Left colon (tissue), 2 donors: ENCODE measurements at places on chromosomes 1 and 21. TPM values are rescaled to one million over a fixed set of nuclear protein-coding genes. Genes with fewer than 3 reads are reported as not detected.

DNA sequence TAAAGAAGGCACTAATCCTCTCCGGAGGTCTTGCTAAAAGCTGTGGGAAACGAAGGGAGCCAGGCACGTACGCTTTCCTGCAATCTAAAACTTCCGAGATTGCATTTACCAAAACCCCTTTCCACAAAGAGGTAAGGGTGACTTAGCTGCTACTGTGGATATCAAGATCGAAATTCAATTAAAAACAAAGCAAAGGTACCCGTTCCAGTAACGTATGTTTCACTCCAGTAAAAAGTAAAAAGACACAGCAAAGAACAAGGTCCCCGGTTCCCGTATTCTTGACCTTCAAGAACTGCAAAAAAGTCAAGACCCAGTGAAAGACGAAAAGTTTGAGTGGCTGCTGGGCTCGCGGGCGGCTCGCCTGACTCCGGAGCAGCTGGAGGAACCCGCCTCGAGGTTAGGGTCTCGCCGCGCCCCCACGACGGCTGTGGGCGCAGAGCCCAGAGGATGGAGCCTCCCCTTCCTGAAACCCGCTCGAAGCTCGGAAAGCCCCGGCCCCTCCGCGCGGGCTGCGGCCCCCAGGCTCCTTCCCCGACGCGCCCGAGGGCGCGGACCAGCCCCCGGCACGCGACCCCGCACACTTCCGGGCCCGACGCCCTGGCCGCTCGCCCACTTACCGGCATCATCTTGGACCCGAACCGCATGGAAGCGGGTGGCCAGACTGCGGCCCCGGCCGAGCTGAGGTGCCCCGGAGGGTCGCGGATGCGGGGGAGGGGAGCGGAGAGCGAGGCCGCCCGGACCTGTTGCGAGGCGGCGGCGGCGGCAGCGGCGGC lies 524 bp downstream of the TP53BP2 start:
- peak; percentile 49 for DNase-seq

GRCh38 chr1:83741348-83741747 lies 257.6 kb downstream of the TTLL7 start:
- no peak for DNase-seq

- DNase-seq, result no peak
Measured at GRCh38 chr1:85550784-85551516, 29.6 kb upstream of the CCN1 start.

DNA sequence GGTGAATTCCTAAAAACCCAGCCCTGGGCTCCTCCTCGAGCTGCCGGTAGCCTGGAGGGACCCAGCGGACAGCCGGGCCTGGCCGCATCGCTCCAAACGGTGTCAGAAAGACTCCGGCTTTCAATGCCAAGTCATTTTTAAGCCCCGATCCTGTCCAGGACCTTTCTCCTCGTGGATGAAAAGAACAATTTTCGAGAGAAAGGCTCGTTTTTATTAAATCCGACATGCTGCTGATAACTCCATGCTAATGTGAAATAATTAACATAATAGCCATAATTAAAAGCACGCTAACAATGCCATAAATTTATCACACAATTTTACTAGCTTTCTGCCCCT lies 4.6 kb upstream of the FOXD3 start:
- DNase-seq, result no peak

GRCh38 chr21:42512346-42513034 lies 1.2 kb upstream of the SLC37A1 start:
- no peak for DNase-seq

- DNase-seq, result peak; percentile 9
Measured at GRCh38 chr1:53617851-53618499, 121.0 kb downstream of the GLIS1 start.

DNA sequence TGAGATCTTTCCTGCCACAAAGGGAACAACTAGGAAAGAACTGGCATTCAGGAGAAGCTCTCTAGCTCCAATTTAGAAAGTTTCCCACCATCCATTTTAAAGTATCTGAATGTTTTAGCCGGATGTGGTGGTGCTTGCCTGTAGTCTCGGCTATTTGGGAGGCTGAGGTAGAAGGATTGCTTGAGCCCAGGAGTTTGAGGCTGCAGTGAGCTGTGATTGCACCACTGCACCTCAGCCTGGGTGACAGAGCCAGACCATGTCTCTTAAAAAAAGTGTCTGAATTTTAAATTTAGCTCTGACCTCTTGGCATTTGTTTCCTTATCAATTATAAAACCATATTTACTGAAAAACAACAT lies 67.2 kb downstream of the RPAP2 start:
- DNase-seq, result no peak

GRCh38 chr1:226934483-226935237 lies 5.4 kb upstream of the COQ8A start:
- no peak for DNase-seq

GRCh38 chr1:110637475-110637874 lies 31.3 kb upstream of the KCNA2 start:
- no peak for DNase-seq

S100A9 gene
- total RNA-seq, result 21.0 TPM

SLAMF9 gene
- total RNA-seq, result not detected

UTS2 gene
- total RNA-seq, result not detected

UBL4B gene
- not detected for total RNA-seq

PDC gene
- total RNA-seq, result not detected
